Right hindlimb (tissue), 1 donor: ENCODE measurements at places on chromosomes 4 and X.
A peak's percentile ranks its signal among the peaks of the same experiment; 100 is the strongest.

DNA sequence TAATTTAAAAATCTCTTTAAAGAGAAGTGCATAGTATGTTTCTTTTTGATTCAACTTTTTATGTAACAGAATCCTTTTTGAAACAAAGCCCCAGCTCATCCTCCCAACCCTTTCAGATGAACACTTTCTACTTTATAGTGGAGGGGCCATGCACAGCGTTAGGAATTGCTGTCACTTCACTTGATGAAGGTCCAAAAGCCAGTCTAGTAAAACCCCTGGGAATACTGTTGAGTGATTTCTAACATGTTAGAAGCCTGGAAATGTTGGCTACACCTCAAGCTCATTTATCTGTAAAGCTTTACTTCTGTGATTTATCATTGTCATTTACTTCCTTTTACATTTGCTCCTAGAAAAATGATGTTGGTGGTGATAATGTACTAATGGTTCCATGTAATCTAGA is 1608.9 kb upstream of the TENM3 start:
- DNase-seq = no peak

DNA sequence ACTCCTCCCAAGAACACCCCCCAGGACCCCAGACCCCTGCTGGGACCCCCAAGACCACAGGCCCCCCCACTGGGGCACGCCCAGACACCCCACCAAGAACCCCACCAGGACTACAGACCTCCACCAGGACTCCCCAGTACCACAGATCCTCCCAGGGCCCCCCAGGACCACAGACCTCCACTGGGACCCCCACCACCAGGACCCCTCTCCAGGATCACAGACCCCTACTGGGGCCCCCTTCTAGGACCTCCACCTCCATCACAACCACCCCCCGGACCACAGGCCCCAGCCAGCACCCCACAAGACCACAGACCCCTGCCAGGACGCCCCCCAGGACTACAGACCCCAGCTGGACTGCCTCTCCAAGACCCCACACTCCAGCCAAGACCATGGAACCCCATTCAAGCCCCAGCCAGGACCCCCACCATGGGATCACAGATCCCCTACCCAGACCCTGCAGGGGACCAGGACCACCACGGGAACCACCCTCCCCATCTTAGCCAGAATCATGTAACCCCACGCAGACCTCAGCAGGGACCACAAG is 855 bp upstream of the DHRSX start:
- DNase-seq = peak; percentile 30

DNA sequence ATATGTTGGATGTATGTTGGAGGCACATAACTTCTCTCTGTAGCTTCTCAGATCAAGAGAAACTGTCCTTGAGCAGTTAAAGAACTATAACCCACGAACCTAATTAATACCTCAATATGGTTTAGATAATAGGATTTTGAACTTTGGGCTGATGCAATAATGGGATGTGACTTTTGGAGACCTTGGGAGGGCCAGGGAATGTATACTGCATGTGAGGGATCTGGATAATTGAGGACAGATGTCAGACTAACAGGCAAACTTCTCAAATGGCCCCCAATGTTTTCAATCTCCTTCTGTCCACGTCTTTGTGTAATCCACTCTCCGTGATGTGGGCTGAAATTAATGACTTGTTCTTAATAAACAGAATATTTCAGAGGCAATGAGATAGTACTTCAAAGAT is 202.2 kb upstream of the FAT4 start:
- DNase-seq = no peak

- peak; percentile 34 for DNase-seq
These were observed 23.3 kb upstream of the GPR50 start for GRCh38 chrX:151153086-151153485.

GRCh38 chr4:5809216-5809776 is 83.6 kb downstream of the CRMP1 start:
- no peak for DNase-seq

DNA sequence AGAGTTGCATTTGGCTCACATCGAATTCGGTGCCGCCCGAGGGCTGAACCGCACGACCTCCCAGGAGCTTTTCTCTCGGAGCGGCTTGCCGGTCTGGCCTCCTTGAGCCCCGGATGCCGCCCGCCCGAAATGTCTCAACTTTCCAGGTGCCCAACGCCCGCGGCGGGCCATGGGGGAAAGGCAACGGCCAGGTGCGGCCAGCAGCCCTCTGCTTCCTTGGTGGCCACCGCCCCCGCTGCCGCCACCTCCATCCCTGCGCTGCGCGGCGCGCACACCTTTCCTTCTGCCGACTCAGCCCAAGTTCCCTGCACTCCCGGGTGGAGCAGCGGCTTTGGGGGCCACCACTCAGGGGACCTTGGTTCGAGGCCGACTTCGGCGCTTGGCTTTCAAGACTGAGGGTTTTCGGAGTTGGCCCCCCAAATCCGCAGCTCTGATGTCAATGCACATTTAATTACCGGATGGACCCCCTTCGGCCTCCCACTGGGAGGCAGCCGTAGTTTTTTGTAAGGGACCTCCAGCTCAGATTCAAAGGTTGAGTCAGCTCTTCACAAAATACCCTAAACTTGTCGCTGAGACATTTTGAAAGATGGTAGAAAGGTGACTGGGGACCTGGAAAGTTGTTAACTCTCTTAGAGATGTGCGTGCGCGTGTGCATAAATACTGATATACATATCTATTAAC is 1.1 kb downstream of the AFF2 start:
- no peak for DNase-seq

- DNase-seq = no peak
These were observed 25.7 kb downstream of the ALPK1 start for GRCh38 chr4:112322866-112323265.

- no peak for DNase-seq
These were observed 85.2 kb downstream of the ACOX3 start for GRCh38 chr4:8355306-8355705.

GRCh38 chr4:142405021-142405694 is 440.9 kb downstream of the INPP4B start:
- DNase-seq = peak; percentile 80

GRCh38 chr4:159410076-159410777 is 307.3 kb downstream of the RAPGEF2 start:
- DNase-seq = no peak

- DNase-seq = no peak
These were observed 148.0 kb upstream of the SLC7A11 start for GRCh38 chr4:138389976-138390685.

- no peak for DNase-seq
These were observed 966 bp upstream of the KIAA0232 start for GRCh38 chr4:6781561-6781960.

DNA sequence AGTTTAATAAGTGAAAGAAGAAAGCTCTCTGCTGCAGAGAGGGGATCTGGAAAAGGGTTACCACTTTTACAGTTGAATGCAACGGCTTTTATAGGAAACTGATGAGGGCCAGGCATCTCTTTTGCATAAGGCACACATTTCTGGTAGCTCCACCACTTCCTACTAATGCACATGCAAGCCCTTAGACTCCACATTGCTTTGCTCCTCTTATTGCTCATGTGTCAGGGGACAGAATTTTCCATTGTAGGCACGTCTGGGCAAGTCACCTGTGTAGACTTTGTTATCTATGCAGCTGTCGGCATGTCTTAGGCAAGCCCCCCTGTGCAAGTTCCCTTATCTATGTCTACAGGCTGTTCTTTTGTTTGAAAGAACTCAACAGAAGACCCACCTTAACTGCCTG is 294.6 kb upstream of the STS start:
- DNase-seq = no peak

- peak; percentile 53 for DNase-seq
These were observed 674 bp downstream of the SEC24B start for GRCh38 chr4:109434007-109434971.

GRCh38 chr4:97643179-97643578 is 500.1 kb downstream of the STPG2 start:
- no peak for DNase-seq

- no peak for DNase-seq
These were observed 170.4 kb upstream of the MAB21L2 start for GRCh38 chr4:150411520-150411919.

DNA sequence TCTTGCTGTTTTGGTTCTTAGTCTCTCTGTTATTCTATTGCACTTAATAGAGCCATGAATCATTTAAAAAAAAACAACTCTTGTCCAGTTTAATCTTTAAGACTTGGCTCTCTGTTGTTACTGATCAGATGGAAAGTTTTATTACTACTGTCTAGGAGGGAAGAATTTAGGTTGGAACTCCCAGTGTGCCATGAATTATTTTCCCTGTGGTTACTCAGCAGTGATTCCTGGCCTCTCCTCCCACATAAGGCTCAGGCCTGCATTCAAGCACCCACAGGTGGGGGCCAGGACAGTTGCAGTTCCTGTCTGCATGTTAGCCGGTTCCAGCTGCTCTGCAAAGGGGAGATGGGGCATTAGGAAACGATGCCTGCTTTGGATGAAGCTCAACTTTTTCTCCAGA is 29.8 kb upstream of the ESX1 start:
- DNase-seq = no peak

DNA sequence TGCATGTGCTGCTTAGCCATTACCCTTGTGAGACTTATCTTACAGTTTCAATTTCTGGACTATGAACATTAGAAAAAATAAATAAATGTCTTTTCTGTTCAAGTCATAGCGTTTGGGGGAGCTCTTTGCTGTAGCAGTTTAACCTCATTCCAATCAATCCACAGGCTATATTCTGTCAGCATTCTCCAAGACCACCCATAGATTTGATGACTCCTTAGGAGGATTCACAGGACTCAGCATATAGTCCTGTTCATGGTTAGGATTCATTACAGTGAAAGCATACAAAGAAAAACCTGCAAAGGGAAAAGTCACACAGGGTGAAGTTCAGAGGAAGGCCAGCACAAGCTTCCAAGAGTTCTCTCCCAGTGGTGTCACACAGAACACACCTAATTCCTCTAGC is 180.5 kb downstream of the ADAMTS3 start:
- DNase-seq = no peak

- no peak for DNase-seq
These were observed 814 bp upstream of the RBM47 start for GRCh38 chr4:40630335-40631021.

DNA sequence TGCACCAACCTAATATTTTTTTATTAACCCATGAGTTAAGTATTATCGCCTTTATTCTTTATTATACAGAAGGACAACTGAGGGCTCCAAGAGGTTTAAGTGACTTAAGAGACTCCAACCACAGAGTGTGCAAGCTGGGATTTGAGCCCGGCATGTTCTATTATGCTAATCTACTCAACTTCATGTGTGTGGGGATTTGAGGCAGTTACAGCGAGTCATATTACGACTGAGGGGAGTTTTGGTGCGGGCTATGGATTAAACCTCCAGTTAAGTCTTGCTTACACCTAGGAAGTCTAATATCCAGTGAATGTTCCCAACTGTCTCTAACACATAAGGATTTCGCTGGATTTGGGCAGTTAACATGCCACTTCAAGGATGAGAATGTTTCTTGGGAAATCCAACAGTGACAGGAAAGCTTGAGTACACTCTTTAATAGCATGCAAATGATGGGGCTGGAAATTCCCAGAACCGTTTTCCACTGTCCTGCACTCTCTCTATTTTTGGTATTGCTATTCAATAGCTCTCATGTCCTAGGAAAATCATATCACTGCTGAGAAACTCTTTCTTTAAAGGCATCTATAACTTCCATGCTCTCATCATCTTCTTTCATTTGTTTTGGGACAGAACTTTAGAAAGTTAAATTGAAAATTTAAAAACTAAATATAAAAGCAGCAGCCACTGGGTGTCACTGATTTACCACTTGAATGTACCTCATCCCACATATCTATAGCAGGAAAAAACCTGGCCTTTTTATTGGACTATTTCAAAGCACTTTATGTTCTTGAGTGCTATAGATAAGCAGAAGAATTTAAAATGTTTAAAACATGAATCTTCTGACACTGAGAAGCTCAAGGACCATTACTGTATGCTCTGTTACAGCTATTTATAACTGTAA is 165.1 kb upstream of the TTC29 start:
- DNase-seq = no peak

GRCh38 chr4:109418588-109418987 is 15.0 kb upstream of the SEC24B start:
- no peak for DNase-seq

GRCh38 chr4:26938516-26938915 is 77.9 kb downstream of the STIM2 start:
- DNase-seq = no peak

GRCh38 chr4:187604984-187605383 is 390.6 kb upstream of the ZFP42 start:
- DNase-seq = no peak

- DNase-seq = no peak
These were observed 762.4 kb downstream of the DMD start for GRCh38 chrX:32448945-32449344.

DNA sequence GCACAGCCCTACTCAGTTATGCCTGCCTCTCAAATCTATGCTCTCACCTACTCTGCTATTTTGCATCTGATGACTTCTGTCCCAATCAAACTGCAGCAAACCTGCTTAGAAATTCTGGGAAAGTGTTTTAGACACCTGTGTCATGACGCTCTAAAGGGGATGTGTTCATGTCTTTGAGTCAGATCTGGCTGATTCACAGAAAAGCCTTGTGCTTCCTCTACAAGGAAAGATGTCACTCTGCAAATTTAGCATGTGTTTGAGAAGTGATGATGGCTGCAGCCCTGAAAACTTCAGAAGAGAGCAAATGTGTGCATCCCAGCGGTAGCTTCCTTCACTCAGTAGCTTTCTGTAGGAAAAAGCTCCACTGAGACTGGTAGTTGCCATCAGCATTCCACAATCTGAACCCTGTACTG is 235.4 kb downstream of the MGST2 start:
- DNase-seq = no peak

DNA sequence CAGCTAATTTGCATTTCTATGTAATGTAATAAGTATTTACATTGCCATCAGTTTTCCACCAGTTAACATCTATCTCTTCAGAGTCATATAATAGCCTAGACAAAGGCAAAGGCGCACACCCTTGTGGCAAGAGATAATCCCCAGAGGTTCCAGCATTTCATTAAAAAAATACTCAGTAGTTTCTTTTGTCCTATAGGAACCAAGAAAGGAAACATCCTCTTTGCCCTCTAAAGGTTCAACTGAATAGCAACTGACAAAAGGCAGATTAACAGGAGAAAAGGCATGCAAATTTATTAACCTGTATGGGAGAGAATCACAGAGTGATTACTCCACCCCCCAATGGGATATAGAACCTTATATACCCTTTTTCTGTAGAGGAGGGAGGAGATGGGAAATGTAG is 48.4 kb downstream of the MAGEB17 start:
- DNase-seq = no peak

- DNase-seq = no peak
These were observed 77.1 kb upstream of the PABPC4L start for GRCh38 chr4:134278675-134279074.
